ENCODE measurements at places on chromosomes 1 and 21. TPM values are rescaled to one million over a fixed set of nuclear protein-coding genes. Genes with fewer than 3 reads are reported as not detected.

Gene GSTM1
- not detected for total RNA-seq

Gene TRAPPC3
- 80.2 TPM for total RNA-seq

Gene GJC2
- total RNA-seq: 0.47 TPM

Gene RGS18
- not detected for total RNA-seq

Gene LCA5L
- total RNA-seq: 1.8 TPM

Gene CHODL
- total RNA-seq: not detected

Gene CHRNB2
- 0.47 TPM for total RNA-seq

Gene ADCY10
- 0.38 TPM for total RNA-seq

Gene ARHGAP30
- total RNA-seq: 0.14 TPM

Gene LCE1F
- not detected for total RNA-seq

Gene PYHIN1
- total RNA-seq: not detected

Gene FNDC5
- total RNA-seq: 0.25 TPM

Gene TACSTD2
- total RNA-seq: not detected

Gene SELL
- total RNA-seq: 0.20 TPM

Gene MECR
- total RNA-seq: 23.3 TPM

Gene OPRD1
- not detected for total RNA-seq

Gene EPHB2
- total RNA-seq: 32.6 TPM

Gene TMEM79
- 7.5 TPM for total RNA-seq

Gene LSS
- 14.7 TPM for total RNA-seq

Gene INAVA
- 39.8 TPM for total RNA-seq

Gene MAP1LC3C
- 0.20 TPM for total RNA-seq

Gene PCBP3
- total RNA-seq: 1.2 TPM

Gene CAPZB
- total RNA-seq: 231 TPM

Gene LIX1L
- 12.6 TPM for total RNA-seq

Gene TLR5
- 0.18 TPM for total RNA-seq

Gene SPATA1
- total RNA-seq: 1.6 TPM

Gene CD84
- not detected for total RNA-seq

Gene CNR2
- not detected for total RNA-seq

Gene PRAMEF1
- 0.08 TPM for total RNA-seq

Gene CLEC20A
- total RNA-seq: not detected

Gene GJB5
- 0.15 TPM for total RNA-seq

Gene SYPL2
- total RNA-seq: 0.12 TPM

Gene GOLT1A
- 6.6 TPM for total RNA-seq

Gene ZNF496
- 18.6 TPM for total RNA-seq

Gene TAS1R1
- not detected for total RNA-seq

Gene ALX3
- not detected for total RNA-seq

Gene POU3F1
- not detected for total RNA-seq

Gene SH2D1B
- total RNA-seq: 0.12 TPM

Gene UMODL1
- not detected for total RNA-seq

Gene KPRP
- not detected for total RNA-seq

Gene SLAMF1
- total RNA-seq: not detected

Gene PKP1
- 0.03 TPM for total RNA-seq

Gene BRINP2
- 0.32 TPM for total RNA-seq

Gene PIGM
- 4.6 TPM for total RNA-seq

Gene CLCNKB
- total RNA-seq: not detected

Gene PTAFR
- total RNA-seq: 0.16 TPM

Gene WNT9A
- total RNA-seq: 6.9 TPM

Gene AIM2
- not detected for total RNA-seq

Gene GPR3
- 1.8 TPM for total RNA-seq

Gene SIM2
- 6.7 TPM for total RNA-seq

Gene ATP1A4
- total RNA-seq: not detected

Gene ST6GALNAC3
- total RNA-seq: 0.70 TPM

Gene C1orf174
- 23.5 TPM for total RNA-seq

Gene OXCT2
- 0.55 TPM for total RNA-seq

Gene MRAP
- total RNA-seq: not detected

Gene C8B
- total RNA-seq: not detected

Gene TTLL10
- total RNA-seq: not detected
